ENCODE measurements at places on chromosomes 3 and 15.

DNA sequence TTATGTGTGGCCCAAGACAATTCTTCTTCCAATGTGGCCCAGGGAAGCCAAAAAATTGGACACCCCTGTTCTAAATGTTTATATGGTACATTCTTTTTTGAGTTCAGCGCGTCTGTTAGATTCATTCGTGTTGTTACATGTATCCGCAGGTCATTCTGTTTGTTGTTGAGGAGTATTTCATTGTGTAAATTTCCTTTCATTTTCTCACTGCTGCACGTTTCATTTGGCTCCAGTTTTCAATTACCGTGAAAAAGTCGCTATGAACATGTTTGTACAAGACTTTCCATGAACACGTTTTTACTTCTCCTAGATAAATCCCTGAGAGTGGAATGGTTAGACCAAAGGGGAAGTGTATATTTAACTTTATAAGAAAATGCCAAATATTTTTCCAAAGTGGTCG, 7.5 kb upstream of the OPA1 start:
- no peak for DNase-seq

- no peak for DNase-seq
These were observed 29.5 kb downstream of the SLCO3A1 start for GRCh38 chr15:91882858-91883586.

- DNase-seq: no peak
These were observed 5.1 kb downstream of the EPHB3 start for GRCh38 chr3:184566441-184567414.

GRCh38 chr3:87158823-87159222, 68.3 kb upstream of the CHMP2B start:
- no peak for DNase-seq

GRCh38 chr3:86418861-86419260, 572.1 kb downstream of the VGLL3 start:
- DNase-seq: no peak
